ENCODE measurements at places on chromosomes 6 and 20.

- no peak for DNase-seq
Measured at GRCh38 chr6:43508481-43509141, 1.5 kb downstream of the LRRC73 start.

DNA sequence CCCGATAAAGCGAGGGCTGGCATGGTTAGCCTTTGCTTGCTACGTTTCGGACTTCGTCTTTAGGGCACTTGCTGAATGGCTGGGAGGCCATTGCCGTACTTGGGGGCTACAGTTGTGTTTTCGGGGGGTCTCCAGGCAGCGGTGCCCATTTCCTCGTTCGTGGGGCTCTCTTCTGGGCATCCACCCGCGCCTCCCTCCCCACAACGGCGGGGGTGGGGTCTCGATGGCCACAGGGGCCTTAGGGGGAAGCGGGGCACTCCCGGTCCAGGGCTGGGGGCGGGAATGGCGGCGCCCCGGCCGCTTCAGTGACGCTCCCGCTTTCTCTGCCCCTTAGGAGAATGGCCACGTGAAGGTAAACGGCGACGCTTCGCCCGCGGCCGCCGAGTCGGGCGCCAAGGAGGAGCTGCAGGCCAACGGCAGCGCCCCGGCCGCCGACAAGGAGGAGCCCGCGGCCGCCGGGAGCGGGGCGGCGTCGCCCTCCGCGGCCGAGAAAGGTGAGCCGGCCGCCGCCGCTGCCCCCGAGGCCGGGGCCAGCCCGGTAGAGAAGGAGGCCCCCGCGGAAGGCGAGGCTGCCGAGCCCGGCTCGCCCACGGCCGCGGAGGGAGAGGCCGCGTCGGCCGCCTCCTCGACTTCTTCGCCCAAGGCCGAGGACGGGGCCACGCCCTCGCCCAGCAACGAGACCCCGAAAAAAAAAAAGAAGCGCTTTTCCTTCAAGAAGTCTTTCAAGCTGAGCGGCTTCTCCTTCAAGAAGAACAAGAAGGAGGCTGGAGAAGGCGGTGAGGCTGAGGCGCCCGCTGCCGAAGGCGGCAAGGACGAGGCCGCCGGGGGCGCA is 2.4 kb downstream of the MARCKS start:
- peak; percentile 60 for DNase-seq

DNA sequence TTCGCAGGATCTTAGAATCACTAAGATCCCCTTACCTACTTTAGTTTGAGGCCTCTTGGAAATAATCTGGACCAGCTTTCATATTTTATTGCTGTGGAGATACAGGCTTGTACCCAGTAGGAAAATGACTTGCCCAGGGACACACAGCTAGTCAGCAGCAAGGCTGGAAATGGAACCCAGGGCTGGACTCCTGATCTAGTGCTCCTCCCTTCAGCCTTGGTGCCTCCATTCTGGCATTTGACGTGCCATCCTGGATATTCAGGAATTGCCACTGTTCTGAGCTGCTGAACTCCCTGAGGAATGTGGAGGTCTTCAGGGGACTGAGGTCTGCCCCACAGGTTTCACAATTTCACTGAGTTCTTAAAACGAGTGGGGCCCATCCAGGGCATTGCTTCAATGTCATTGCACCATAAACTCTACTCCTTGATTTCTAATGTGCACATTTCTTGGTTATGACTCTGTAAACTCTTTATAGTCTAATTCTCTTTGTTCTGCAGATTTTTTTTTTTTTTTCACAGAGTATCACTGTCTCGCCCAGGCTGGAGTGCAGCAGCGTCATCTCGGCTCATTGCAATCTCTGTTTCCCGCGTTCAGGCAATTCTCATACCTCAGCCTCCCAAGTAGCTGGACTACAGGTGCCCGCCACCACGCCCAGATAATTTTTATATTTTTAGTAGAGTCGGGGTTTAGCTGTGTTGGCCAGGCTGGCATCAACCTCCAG is 26.7 kb upstream of the CDKN1A start:
- no peak for DNase-seq

DNA sequence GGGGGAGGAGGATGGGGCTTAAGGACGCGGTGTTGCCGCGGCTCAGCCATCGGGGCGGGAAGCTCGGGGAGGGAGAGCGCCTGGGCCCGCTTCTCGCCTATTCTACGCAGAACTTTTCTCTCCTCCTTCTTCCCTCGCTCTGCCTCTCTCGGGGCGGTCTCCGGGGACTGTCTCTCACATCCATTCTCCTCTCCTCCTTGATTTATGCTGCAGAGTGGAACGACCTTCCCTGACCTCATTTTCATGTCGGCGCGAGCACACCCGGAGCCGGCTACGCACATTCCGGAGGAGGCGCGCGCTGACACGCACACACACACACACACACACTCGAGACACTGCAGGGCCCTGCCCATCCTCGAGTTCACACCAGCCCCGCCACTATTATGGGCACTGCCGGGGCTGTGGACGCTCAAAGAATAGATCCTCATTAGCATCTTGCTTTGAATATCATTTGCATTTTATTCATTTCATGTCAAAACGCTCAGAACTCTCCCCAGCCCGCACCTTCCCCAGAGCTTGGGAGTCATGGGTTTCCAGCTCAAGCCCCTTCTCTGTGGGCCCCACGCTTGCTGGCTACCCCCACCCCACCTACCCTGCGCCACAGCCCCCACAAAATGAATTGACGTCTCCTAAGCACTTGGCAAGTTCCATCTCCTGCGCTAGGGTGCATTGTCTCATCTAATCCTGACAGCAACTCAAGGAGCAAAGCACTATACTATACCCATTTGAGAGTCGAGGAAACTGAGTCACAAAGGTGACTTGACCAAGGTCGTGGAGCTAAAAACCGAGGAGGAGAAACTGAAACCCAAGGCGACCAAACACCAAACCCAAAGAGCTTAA is 36.8 kb downstream of the NCR2 start:
- DNase-seq = peak; percentile 24

DNA sequence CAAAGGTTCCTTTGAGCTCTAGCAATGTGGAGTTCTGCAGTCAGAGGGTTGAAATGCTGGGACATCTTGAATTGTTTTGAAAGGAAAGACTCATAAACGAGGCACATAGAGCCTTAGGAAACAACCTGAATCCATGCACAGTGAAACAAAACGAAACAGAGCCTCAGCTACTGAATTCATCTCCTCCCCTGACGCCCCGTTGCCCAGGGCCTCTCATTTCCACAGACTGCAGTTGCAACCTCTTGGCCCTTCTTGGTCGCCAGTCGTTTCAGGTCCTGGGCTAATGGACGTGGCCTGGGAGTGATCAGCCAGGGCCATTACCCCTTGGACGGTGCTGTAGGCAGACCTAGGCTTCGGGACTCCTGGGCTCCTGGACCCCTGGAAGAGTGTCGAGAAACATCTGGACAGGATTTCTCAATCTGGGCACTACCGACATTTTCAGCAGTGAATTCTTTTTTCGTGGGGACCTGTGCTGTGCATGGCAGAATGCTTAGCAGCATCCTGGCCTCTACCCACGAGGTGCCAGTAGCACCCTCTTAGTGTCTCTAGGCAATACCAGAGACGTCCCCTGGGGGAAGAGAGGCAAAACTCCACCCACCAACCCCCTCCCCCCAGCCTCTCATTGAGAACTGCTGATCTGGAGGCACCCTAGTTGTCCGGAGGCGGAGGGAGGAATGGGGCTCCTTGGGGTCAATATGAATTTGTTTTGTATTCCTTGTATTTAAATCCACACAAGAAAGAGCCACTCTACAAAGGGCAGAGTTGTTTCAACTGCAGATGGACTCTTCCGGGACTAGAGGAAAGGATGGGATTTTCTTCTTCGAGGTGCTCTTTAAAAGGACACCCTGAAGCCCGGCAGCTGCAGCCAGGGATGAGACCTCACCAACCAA is 50.2 kb downstream of the TMEM242 start:
- DNase-seq = no peak
